Body of pancreas (tissue), 4 donors: ENCODE measurements at places on chromosomes 2 and 18.

GRCh38 chr2:41830600-41830999, 217.2 kb upstream of the PKDCC start:
- no peak for DNase-seq
- peaks cover 38% of the 10 kb centered on the region for H3K4me1 ChIP-seq
- no peak overlapping the region for H3K27ac ChIP-seq
- H3K27me3 ChIP-seq = no peaks in the 10 kb centered on the region

DNA sequence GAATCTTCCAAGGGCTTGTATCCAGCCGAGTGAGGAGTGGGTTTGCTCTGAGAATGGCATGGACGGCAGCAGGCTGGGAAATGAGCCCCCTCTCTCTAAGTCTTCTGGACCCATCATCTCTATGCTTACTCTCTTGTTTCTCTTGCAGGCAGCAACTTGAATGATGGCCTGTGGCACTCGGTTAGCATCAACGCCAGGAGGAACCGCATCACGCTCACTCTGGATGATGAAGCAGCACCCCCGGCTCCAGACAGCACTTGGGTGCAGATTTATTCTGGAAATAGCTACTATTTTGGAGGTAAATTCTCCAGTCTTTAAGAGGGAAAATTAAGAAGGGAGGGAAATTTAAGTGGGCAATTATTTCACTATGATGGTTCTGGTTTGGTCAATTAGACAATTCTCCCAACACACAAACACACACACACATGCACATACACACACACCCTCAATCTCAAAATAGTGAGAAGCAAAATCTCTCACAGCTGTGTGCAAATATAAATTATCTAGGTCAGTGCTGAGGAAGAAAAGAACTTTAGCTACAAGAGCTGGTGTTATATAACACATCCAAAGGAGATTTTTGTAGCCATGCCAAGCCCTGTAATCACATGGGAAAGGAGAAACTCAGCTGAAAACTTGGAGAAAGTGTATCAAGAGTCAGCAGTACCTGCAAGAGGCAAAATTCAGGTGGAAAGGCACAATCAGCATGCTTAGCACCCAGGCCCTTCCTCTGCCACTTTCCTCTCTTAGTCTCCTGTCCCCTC, 499.2 kb downstream of the CNTNAP5 start:
- H3K27ac ChIP-seq = no peak overlapping the region
- no peaks in the 10 kb centered on the region for H3K36me3 ChIP-seq
- no peaks in the 10 kb centered on the region for H3K27me3 ChIP-seq
- no peak for DNase-seq

DNA sequence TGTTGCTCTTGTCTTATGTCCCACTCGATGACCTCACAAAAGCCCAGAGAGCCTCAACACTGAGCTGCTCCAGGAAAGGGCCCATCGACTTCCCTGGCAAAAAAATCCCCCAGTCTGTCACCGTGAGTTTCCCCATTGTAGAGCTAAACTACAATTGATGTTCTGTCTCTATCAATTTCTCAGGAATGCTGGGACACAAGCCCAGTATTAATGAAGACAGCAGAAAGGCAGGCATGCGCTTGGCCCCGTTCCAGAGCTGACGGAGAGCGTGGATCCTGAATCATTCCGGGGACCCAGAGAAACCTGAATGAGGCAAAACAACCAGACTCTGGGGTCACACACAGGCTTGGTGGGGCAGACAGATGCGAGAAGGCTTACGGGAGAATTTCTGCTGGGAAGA, 146.9 kb downstream of the TTC32 start:
- DNase-seq = no peak
- H3K27ac ChIP-seq = no peak overlapping the region
- peaks cover 5% of the 10 kb centered on the region for H3K4me1 ChIP-seq
- no peaks in the 10 kb centered on the region for H3K36me3 ChIP-seq
- H3K27me3 ChIP-seq = no peaks in the 10 kb centered on the region

DNA sequence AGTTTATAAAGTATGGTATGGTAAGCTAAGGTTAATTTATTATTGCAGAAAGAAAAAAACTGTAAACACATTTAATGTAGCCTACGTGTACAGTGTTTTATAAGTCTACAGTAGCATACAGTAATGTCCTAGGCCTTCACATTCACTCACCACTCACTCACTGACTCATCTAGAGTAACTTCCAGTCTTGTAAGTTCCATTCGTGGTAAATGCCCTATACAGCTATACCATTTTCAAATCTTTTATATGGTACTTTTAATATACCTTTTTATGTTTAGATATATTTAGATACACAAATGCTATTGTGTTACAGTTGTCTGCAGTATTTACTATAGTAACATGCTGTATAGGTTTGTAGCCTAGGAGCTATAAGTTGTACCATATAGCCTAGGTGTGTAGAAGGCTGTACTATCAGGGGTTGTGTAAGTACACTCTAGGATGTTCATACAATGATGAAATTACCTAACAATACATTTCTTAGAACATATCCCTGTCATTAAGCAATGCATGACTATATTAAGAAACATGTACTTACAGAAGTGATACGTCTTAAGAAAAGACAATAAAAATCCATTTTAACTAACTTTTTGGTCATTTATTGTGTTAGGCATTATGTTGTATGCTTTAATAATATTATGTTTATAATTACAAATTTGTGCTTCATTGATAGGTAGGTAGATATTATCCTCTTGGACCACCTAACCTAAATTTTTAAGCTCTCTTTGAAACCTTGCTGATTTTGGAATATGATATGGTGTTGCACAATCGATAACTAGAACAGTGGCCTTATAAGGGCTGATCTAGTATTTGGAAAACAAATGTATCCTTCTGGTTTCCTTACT, 51.9 kb downstream of the VRK2 start:
- DNase-seq = no peak
- peaks cover 12% of the 10 kb centered on the region for H3K4me1 ChIP-seq
- H3K27ac ChIP-seq = no peak overlapping the region
- H3K27me3 ChIP-seq = no peaks in the 10 kb centered on the region

- no peak overlapping the region for H3K27ac ChIP-seq
- H3K27me3 ChIP-seq = no peaks in the 10 kb centered on the region
- H3K4me1 ChIP-seq = peaks cover 16% of the 10 kb centered on the region
- no peaks in the 10 kb centered on the region for H3K36me3 ChIP-seq
- H3K4me3 ChIP-seq = no peak overlapping the region
Observed at GRCh38 chr2:236613612-236614011, 44.0 kb downstream of the ACKR3 start.

DNA sequence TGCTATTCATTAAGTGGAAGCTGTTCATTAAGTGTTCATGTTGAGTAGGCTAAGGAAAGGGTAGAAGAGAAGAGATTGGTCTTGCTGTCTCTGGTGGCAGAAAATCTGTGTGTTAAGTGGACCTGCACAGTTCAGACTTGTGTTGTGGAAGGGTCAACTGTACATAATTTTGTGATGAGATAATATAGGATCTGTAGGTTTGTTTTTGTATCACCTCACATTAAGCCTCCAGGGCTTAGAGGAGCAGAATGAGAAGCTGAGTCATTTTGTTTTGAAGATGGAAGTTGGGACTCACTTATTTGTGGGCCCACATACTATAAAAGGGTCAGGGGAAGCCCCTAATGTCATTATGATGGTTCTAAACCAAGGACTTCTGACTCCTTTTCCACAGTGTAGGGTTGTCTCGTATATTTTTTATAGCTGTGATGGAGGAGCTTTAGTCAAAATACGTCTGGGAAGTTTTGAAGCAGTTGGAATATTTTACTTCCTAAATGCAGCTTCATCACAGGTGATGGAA, 18.2 kb downstream of the PMS1 start:
- H3K27me3 ChIP-seq = no peaks in the 10 kb centered on the region
- H3K36me3 ChIP-seq = no peaks in the 10 kb centered on the region
- no peak overlapping the region for H3K27ac ChIP-seq
- no peak overlapping the region for H3K4me3 ChIP-seq

- no peaks in the 10 kb centered on the region for H3K36me3 ChIP-seq
- H3K4me1 ChIP-seq = no peaks in the 10 kb centered on the region
- H3K4me3 ChIP-seq = no peak overlapping the region
- no peak for DNase-seq
Observed at GRCh38 chr2:88090446-88091283, 23.0 kb downstream of the SMYD1 start.

DNA sequence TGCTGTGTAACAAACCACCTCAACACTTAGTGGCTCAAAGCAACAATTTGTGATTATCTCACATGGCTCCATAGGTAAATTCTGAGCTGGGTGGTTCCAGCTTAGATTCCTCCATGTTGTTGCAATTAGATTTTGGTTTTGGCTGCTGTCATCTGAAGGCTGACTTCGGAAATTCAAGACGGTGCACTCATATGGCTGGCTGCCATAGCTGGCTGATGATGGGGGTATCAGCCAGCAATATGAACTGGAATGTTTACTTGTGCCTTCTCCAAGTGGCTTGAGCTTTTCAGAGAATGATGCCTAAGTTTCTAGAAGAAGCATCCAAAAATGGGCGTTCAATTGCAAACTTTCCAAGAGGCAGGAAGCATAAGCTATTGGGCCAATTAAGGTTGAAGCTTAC, 213.1 kb downstream of the GCA start:
- no peaks in the 10 kb centered on the region for H3K36me3 ChIP-seq
- H3K4me3 ChIP-seq = no peak overlapping the region
- H3K27ac ChIP-seq = no peak overlapping the region
- no peaks in the 10 kb centered on the region for H3K27me3 ChIP-seq
- H3K4me1 ChIP-seq = peaks cover 16% of the 10 kb centered on the region
- DNase-seq = no peak

DNA sequence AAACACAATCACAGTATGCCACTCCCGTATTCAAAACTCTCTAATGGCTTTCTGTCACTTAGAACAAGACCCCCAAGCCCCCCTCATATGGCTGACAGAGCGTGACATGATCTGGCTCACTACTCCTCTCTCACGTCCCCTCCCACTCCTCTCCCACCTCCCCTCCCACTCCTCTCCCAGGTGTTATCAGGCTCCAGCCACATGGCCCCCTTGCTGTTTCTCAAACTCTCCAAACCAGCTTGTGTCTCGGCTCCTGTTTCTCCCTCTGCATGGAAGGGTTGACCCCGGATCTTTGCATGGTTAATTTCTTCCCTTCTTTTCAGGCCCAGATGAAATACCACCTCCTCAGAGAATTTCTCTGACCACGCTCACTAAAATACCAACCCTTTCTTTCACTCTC, 180.8 kb downstream of the SLC8A1 start:
- no peaks in the 10 kb centered on the region for H3K27me3 ChIP-seq
- no peak overlapping the region for H3K27ac ChIP-seq
- DNase-seq = no peak
- H3K4me3 ChIP-seq = no peak overlapping the region
- H3K36me3 ChIP-seq = no peaks in the 10 kb centered on the region
- H3K4me1 ChIP-seq = no peaks in the 10 kb centered on the region

DNA sequence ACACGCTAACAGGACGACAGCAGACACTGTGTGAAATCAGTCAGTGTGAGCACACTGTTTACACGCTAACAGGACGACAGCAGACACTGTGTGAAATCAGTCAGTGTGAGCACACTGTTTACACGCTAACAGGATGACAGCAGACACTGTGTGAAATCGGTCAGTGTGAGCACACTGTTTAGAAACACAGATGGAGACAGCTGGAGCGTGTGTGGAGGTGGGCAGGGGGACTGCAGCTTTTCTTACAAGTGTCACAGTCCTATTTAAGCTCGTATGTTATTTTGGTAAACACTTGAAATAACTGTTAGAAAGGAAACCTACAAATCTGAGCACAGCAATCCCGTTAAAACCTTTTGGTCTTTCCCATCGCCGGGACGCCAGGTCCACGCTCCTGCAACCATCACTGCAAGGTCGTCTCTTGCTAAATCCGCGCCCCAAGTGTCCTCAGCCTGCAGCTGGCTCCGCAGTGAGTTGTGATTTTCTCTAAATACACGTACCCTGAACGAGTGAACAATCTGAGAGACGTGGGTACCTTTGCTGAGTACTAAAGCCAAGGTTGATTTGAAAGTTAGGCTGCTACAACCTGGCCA, 58.9 kb upstream of the CTDP1 start:
- no peak for DNase-seq
- no peak overlapping the region for H3K27ac ChIP-seq
- H3K27me3 ChIP-seq = no peaks in the 10 kb centered on the region
- no peaks in the 10 kb centered on the region for H3K4me1 ChIP-seq
- no peaks in the 10 kb centered on the region for H3K36me3 ChIP-seq

DNA sequence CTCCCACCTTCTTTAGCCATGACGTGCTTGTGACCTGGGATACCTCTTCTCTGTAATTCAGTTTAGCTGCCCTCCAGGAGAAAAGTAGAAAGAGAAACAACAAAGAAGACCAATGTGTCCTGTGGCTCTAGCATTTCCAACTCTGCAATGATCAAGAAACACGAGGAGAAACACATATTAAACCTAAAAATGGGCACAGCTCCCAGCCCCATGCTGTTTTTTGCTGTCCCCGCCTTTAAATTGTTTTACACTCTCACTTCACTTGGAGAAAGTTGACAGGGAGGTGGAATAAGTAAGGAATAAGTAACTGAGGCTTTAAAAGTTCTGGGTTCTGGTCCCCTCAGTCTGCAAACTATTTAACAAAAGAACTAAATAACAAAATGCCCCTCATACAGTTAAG, 390.6 kb downstream of the TNS1 start:
- no peak for DNase-seq
- H3K27ac ChIP-seq = no peak overlapping the region
- no peak overlapping the region for H3K4me3 ChIP-seq

DNA sequence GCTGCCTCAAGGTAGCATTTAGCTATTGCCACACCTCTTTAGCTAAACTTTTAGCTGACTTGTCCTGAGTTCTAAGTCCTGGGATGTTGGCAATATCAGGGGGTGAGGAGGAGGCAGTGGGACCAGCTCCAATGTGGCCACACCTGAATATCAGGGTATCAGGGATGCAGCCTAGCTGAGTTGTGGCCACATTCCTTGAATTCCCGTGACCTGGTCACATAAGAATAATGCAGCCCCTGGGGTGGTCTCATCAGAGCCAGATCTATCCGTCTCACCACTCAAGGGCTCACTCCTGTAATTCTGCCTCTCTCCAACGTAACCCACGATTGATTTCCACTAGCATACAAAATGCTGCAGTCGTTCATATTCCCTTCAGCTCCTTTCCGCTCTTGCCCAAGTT, 11.6 kb upstream of the TAF1B start:
- no peak for DNase-seq
- H3K27me3 ChIP-seq = no peaks in the 10 kb centered on the region
- no peak overlapping the region for H3K27ac ChIP-seq
- no peaks in the 10 kb centered on the region for H3K36me3 ChIP-seq

GRCh38 chr2:151976945-151977353, 121.9 kb downstream of the CACNB4 start:
- H3K36me3 ChIP-seq = no peaks in the 10 kb centered on the region
- DNase-seq = no peak
- no peak overlapping the region for H3K27ac ChIP-seq
- H3K4me1 ChIP-seq = no peaks in the 10 kb centered on the region

DNA sequence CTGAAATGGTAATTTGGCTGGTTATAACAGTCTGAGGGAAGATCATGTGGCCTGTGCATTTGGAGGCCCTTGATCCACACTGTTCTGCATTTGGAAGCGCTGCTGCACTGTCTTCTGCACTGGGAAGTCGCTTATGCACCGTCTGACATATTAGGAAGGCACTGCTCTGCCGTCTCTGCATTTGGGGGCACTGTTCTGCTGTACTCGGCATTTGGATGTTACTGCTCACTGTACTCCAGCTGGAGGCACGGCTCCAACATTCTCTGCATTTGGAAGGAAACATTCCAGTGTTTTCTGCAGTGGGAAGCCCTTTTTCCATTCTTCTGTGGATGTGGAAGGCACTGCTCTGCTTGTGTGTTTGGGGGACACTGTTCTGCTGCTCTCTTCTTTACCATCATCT, 9.6 kb upstream of the PROM2 start:
- H3K36me3 ChIP-seq = no peaks in the 10 kb centered on the region
- DNase-seq = no peak
- H3K4me3 ChIP-seq = no peak overlapping the region
- H3K27me3 ChIP-seq = no peaks in the 10 kb centered on the region
